ENCODE measurements at places on chromosomes 11 and 22.

GRCh38 chr11:1487851-1488574 lies 1.4 kb upstream of the MOB2 start:
- DNase-seq: no peak

GRCh38 chr22:30609260-30610185 lies 2.5 kb downstream of the TCN2 start:
- DNase-seq: no peak

GRCh38 chr11:26860091-26860780 lies 133.7 kb upstream of the FIBIN start:
- DNase-seq: no peak

DNA sequence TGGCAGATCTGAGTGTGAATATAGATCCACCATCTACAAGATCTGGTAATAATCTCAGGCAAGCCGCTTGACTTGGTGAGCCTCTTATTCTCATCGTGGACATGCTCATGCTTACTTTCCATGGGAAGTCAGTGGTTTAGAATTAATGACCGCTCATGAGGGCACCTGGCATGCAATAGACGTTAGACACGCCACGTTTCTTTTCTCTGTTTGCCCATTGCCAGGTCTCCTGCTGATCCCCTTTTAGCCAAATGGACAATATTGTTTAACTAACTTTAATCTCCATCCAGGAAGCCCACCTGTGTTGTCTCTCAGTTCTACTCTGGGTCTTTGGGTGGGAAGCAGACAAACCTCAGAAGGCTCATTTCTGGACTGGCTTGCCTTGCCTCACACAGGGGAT lies 439.1 kb downstream of the ETS1 start:
- DNase-seq: no peak

DNA sequence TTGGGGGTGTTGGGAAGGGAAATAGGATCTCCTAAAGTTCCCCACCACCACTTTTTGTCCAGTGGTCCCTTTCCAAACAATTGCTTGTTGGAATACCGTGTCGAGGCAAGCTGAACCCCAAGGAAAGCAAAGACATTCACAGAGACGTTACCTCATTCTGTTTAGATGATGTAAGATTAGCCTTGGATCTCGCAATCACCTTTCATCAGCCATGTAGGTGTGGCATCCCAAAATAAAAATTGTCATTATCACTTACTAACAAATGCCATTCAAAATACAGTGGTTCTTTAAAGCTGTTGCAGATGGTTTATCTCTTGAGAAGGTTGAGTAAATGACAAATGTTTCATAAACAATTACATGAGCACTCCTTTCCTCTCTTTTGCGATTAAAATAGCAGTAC lies 86.5 kb upstream of the SLC25A18 start:
- DNase-seq: no peak

DNA sequence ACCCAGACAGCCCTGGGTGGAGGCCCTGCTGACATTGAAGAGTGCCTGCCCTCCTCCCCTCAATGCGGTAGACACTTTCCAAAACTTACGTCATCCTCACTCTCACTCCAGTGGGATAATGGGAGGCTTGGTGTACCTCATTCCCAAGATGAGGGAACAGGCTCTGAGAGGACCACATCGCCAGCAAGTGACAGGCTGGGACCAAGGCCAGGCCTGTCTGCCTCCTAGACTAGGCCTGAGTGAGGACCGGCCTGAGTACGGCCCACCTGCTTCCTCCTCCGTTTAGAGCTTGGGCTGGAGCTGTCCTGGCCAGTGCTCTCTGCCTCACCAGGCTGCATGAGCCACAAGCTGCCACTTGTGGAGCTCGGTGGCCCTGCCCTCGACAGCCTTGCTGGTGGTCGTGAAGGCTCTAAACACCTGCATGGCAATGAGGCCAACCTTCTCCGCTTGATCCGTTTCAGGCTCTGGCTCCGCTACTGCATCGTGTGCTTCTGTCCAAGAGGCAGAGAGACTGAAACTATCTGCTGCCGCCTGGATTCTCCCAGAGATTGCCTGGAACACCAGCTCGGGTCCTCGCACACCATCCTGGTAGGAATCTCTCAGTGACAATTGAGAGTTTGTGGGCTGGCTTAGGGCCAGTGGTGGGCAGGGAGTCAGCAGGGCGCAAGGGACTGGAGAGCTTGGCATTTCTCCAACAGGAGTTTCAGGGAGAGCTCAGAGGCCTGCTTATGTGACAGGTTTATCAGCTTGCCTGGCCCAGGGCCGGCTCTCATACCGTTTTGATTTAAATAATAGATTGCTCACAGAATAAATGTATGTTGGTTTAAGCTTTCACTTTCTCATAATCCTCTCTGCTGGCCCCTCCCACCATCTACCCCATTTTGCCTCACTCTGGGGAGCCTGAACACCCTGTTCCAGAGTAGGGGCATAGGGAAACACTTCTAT lies 9.4 kb downstream of the LRRC75B start:
- DNase-seq: no peak

DNA sequence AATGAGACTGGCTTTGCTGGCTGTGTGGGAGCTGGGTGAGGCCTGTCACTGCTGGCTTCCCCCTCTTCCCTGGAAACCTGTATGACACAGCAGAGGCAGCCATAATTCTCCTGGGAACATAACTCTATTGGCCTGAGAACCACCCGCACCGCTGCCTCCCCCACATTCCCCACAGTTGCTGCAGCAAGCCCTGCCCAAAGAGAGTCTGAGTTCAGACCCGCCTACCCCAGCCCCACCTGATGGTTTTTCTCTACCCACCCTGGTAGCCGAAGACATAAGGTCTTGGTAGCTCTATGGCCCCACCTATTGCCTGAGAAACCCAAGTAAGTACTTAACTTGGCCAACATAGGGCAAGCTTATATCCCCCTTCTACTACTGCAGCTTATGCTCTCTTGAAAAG lies 174.8 kb downstream of the C11orf91 start:
- no peak for DNase-seq

GRCh38 chr11:65065851-65066250 lies 7.5 kb upstream of the NAALADL1 start:
- DNase-seq: no peak

DNA sequence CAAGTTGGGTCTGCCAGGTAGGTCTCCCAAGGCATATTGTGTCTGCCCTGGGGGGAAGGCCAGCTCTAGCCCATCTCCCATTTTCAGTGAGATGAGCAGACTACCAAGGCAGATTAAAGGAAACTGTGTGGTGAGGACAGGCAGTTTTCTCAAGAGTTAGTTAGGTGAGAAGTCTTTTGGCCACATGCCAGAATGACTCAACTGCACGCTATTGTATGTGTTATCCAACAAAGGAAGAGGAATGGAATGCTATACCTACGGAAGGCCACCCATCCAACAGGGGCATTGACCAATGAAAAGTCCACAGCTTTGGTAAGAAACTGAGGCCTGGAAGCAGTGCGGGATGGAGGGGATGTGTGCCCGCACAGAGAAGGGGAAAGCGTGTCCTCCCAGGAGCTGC lies 941.7 kb downstream of the NTM start:
- no peak for DNase-seq

- no peak for DNase-seq
Measured at GRCh38 chr11:70527429-70528045, 129.2 kb downstream of the CTTN start.

DNA sequence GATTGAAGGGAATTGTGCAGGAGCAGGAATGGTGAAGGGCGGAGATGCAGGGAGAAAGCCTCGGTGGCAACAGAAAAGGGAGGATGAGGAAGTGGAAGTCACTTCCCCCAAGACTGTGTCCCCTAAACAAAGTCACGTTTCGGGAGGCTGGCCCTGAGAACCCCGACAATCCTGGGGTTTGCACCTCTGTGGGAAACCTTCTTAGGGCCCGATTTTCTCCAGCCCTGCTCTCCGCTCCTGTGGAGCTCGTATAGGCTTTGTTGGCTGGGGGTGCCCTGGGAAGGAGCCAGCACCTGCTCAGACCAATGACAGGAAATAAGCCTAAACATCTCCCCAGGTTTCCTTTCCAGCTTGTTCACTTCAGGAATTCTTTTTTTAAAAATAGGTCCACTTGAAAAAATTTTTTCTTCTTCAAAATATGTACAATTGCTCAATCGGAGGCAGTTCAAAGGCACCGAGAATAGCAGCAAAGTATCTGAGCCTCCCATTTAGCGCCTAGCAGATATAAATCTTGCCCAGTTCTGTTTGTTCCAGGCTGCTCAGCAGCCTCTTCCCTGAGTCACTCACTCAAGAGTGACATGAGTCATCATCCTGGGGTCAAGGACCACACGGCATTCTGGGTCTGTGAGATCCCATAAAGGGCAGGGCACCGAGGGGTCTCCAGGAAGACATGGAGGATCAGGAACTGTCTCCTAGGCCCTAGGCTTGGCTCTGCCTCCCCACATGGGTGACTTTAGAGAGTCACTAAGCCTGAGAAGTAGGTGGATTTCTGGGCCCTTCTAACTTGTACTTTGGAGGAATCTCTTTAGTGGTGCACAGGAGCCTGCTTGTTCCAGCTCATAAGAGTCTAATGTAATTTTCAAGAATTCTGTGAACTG lies 34.0 kb downstream of the IRAG1 start:
- DNase-seq: no peak

DNA sequence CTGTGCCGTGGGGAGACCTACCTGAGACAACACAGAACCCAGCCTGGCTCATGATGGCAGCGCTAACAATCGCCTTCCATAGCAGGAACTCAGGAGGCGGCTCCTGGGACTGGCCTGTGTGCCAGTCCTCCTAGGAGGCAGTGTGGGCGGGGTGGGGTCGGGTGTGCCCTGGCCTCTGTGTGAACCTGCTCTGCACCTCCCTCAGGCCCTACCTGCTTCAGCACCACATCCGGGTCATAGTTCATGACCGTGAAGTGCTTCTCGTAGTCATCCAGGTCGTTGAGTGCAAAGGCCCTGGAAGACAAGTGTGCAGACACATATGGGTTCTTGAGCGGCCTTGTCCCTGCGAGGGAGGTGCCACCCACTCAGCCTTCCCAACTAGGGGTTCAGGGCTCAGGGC lies 15.3 kb downstream of the TTLL12 start:
- no peak for DNase-seq

DNA sequence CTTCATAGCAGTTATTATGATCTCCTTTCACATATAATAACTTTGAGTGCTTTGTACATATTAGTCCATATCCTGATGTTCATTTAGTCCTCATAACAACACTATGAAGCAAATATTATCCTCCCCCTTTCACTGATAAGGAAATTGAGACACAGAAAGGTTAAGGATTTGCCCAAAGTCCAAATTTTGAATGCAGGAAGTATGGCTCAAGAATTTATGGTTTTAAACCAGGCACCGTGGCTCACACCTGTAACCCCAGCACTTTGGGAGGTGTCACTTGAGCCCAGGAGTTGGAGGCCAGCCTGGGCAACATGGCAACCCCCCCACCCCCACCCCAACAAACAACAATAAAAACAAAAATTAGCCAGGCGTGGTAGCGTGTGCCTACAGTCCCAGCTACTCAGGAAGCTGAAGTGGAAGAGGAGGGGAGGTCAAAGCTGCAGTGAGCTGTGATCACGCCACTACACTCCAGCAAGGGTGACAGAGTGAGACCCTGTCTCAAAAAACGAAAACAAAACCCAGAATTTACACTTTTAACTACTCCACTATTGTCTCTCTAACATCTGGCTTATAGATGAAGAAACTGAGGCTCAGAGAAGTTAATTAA lies 8.6 kb downstream of the CCDC34 start:
- DNase-seq: no peak

GRCh38 chr11:67407688-67408163 lies 3.8 kb downstream of the TBC1D10C start:
- no peak for DNase-seq

DNA sequence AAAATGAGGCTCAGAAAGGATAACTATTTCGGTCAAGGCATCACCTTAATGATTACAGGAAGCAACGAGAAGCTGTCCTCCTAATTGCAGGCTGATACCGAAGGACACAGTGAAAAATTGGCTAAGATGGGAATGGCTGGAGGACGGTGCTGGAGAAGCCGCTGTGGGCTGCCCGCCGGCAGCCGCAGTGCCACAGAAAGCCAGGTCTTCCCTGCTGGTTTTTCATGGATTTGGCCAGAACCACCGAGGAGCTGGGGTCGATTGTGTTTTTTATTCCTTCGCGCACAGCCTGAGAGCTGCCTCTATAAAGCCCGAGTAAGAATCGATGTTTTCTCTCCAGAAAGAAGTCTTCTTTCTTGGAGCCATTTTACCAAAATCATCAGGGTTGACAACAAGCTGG lies 1484.2 kb downstream of the BRD1 start:
- DNase-seq: no peak

- DNase-seq: no peak
Measured at GRCh38 chr11:115170133-115170815, 333.9 kb downstream of the CADM1 start.

GRCh38 chr11:43992834-43993637 lies 50.6 kb downstream of the C11orf96 start:
- no peak for DNase-seq

- DNase-seq: no peak
Measured at GRCh38 chr11:27025312-27025955, 15.2 kb upstream of the BBOX1 start.

DNA sequence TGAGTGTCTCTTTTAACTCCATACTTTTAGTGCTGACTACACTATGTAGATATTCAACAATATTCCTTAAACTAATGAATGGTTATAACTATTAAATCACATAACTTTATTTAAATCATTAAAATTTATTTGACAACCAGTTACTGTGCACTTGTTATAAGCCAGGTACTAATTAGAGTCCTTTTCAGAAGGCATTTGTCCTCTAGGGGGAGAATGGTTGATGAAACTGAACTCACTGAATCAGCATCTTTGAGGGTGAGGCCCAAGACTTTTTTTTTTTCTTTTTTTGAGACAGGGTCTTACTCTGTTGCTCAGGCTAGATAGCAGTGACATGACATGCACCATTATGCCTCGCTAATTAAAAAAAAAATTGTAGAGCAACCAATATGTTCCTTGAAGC lies 515.6 kb upstream of the CCDC90B start:
- no peak for DNase-seq

GRCh38 chr11:66542362-66542761 lies 3.5 kb downstream of the ZDHHC24 start:
- DNase-seq: no peak

DNA sequence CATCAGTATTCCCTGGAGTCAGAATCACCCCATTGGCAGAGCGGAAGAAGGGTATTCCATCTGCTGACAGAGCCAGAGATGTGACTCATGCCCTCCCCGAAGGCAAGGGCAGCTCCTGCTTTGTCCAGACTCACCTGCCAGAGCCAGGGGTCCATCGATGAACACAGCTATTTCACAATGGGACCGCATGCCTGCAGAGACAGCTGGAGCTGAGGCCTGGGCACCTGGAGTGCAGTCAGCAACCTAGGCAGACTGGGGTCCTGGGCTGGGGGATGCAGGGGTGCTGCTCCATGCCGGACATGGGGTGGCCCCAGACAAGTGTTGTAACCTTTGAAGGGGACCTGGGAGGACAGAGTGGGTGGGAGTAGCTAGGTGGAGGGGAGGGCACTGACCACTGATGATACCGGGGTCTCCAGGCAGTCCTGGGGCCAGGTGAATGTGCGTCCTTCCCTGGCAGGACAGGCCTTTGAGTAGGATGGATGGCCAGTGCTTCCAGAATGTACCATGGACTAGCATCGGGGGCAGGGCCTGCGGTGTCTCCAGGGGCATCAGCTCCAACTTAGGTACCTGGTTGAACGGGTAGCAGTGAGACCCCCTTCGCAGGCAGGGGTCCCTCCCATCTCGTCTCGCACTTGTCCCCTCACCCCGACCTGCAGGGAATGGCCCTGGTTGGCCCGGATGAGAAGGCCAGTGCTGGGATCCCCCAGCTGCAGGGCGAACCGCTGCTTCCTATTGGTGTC lies 1.7 kb downstream of the TRPT1 start:
- no peak for DNase-seq

Data from NCI-H1417 treated with DMSO at 0.1 percent for 48 hours (cell line).